ENCODE measurements at places on chromosomes 7 and 10.

GRCh38 chr10:22344781-22345300 lies 455 bp upstream of the SPAG6 start:
- no peak for DNase-seq

DNA sequence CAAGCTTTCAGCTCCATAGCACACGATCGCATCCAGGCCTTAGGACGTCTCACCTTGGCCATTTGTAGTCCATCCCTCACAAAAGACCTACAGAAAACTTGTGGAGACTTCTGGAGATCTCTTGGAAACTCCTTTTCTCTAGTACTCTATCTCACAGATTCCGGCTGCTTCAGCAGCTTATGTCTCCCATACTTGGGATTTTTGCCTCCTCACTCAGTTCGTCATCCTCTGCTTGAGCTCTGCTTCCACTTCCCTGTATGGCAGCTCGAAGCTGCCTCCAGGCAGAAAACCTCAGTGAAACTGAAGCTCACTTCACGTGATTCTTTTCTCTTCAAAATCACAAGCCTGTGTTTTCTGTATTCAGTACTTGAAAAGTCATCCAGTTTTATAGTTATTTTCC lies 178.7 kb upstream of the GDF10 start:
- peak; percentile 23 for DNase-seq

DNA sequence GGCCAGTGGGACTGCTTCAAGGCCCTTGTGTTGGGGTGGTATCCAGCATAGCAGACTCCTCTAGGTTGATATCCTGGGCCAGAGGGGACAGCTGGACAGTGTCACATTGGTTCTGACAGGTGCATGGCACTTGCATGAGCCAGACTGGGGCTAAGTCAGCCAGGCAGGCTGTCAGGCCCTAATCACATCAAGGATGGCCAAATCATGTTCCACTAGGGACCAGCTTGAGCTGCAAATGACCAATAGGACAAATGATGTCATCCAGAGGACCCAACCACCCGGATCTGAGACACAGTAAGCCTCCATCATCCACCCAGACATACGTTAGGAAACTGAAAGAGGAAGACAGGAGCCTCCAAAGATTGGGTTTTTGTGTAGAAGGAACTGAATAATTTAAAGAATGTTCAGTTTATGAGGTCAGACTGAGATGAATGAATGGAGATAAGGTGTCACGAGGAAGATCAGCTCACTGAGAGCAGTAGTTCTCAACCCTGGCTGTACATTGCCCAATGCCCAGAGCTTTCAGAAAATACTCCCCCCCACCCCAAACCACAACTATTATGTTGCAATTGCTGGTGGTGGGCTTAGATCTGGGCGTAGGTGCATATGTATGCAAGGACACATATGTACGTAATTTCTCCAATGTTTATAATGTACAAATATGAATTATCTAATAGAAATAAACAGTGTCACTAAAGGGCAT lies 75.2 kb upstream of the INHBA start:
- DNase-seq = peak; percentile 96

GRCh38 chr7:150979713-150980390 lies 1.7 kb upstream of the KCNH2 start:
- DNase-seq = no peak

DNA sequence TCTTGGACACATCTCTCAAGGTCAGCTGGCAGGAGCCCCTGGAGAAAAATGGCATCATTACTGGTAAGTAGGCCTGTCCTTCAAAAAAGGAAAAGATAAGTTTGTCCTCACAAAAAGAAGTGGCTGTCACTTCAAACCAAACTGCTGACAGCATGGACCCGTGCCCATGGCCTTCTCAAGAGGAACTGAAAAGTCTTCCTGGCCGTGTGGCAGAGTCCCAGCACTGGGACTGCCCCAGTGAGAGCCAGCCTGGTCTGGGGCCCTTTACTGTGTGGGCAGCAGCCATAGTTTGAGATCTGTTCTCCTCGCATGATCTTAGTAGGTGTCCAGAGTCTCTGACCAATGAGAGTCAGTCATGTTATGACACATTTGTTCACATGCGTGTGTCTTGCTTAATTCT lies 614.2 kb upstream of the FOXK1 start:
- DNase-seq = no peak

GRCh38 chr10:818010-818409 lies 113.5 kb downstream of the LARP4B start:
- DNase-seq = no peak

DNA sequence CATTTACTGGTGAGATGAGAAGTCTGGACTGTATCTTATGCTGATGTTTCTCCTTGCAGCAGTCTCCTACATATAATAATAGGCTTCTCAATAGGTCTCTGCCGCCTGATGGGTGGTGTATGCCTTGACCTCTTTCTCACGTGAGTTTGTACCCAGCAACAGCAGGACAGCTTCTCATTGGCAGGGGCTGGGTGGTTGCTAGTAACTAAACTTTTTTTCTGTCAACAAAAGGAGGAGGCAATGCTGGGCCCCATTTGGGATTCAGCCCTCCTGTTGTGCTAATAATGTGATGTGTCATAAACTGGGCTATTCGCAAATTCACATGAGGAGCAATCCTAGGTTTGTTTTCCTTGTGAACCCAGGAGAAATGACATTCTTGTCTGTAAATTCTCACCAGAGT lies 533.6 kb downstream of the GATA3 start:
- DNase-seq = no peak

- no peak for DNase-seq
Measured at GRCh38 chr10:110003524-110003885, 4.3 kb upstream of the ADD3 start.

DNA sequence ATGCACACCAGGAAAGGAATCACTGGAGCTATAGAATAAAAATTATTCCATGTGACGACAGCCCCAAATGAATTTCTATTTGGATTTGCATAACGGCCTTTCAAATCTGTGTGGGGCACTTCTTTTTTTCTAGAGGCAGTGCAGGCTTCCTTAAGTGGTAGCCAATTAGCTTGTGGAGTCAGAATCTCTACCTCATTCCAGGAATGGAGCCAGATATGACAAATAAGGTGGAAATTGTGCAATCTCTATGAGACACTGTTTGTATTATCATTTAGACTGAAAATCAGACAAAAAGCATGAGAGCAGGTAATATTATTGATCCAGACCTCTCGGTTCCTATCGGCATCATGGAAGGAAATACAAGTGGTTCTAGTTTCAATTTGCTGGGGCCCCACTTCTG lies 78.7 kb downstream of the BEND7 start:
- DNase-seq = peak; percentile 65

GRCh38 chr10:112711366-112711765 lies 238.7 kb upstream of the TCF7L2 start:
- DNase-seq = no peak

DNA sequence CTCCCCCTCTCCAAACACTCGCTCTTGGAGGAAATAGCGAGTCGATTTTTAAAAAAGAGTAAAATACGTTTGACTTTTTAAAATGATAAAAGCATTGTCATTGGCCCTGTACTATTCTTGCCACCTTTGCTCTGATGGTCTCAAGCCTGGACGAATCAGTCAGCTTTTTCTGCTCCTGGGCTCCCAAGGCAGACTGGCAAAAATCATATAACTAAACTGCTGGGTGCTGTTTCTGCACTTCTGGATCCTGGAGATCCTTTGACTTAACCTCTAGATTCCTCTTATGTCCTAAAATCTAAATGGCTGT lies 1.8 kb downstream of the TPST1 start:
- DNase-seq = no peak

- no peak for DNase-seq
Measured at GRCh38 chr10:60338786-60339185, 50.9 kb downstream of the ANK3 start.
